Activated CD4-positive, alpha-beta T cell treated with anti-CD3 and anti-CD28 coated beads, Interleukin-2, amount 10 ng/mL, durations not matched to agents 24 days and 14 days (primary cell): ENCODE measurements at places on chromosomes 4 and X.

GRCh38 chrX:49192722-49193328 is 6.7 kb upstream of the PRICKLE3 start:
- DNase-seq = peak; percentile 80

DNA sequence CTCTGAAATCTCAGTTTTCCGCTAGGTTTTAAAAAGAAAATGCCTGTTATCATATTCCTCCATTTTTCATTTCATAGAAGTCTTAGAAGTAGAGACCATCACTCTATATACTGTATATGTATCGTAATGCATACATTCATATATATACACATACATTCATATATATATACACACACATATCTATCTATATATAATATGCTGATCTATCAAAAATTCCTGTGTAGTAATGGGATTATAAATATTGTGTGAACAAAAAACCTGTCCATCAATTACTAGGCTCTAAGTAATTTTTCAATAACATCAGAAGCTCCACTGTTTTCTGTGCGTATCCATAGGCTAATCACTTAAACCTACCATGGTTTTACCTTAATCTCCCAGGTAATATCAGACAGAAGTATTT is 150.2 kb downstream of the DCHS2 start:
- no peak for DNase-seq

DNA sequence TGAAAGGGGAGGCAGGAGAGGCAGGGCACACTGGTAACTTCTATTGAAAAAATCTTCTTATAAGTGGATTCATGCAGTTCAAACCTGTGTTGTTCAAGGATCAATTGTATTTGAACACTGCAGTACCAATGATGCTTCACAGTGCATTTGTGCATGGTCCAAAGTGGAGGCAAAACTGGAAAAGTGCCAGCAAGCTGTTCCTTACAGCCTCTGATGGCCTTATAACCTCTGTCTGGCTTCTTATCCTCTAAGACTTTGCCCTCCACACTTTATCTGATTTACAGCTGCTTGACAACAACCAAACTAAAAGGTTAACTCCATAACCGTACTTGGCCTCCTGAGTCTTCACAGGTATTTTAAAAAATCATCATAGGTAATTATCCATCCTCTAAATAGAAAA is 40.4 kb downstream of the MAGEB17 start:
- DNase-seq = no peak

GRCh38 chrX:37887347-37887746 is 40.0 kb upstream of the DYNLT3 start:
- DNase-seq = no peak

DNA sequence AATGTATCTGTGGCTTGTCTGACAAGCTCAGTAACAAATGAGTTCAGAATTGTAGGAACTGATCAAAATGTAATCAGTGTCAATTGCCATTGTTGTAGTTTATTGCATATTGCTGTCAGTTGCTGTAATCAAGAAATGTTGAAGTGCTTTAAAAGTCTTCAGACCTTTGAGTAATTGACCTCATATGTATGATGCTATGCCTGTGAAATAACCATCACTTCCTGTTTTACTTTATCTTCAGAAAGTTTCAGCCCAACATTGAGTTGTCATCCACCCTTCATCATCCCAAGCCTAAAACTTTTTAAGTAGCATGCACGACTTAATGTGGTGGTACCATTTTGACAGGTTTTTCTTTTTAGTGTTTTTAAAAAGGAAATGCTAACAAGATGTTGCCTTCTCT is 212.4 kb downstream of the ARHGAP10 start:
- no peak for DNase-seq
